ENCODE measurements at places on chromosomes 4 and X.

- DNase-seq, result no peak
These were observed 124.1 kb upstream of the TBL1X start for GRCh38 chrX:9340598-9341290.

DNA sequence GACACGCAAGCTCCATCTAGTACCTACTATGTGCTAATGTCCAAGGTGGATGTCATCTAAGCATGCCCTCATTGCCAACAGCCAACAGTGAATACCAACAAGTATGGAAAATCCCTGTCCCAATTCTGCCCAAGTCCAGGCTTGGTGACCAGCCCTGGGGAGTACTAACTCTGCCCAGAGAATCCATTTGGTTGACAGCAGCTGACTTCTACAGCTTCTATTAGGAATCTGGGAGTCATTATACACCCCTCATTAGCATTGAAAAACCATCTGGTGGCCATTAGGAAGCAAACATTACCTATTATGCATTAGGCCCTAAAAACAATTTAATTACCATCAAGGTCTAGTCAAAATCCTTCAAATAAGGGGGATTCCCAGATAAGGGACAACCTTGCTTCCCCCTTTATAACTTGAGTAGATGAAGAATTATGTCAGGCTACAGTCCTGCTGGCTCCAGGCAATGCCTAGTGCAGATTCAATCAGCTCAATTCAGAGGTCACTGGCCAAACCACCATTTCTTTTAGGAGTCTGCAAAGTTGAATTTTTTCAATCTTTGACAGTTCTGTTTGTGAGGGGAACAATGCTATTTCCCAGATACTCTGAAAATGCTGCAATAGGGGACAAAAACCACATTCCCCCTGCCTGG lies 228.0 kb upstream of the LDB2 start:
- DNase-seq, result no peak

GRCh38 chrX:136210806-136211205 lies 40.4 kb downstream of the MAP7D3 start:
- DNase-seq, result no peak

DNA sequence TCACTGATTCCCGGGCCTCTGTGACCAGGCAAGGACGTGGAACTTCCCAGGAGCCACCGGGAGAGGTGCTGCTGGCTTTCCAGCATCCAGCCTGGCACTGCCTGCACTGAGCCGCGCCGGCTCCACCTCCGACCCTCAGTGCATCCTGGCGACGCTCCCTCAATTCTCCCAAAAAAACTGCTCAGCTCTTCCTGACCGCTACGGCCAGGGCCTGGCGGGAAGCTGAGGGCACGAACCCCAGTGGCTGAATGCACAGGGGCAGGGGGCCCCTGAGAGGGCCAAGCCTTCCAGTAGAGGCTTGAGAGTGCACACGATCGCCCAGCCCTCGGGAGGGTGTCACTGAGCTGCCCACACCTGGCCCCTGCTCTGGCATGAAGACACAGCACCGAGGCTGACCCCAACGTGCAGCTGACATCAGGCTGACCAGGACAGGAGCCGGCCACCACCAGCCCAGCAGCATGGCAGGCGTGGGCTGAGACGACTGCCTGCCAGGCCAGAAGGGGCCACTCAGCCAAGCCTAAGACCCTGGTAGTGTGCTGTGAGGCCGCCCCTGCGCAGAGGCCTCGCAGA lies 6.9 kb downstream of the CTBP1 start:
- no peak for DNase-seq

DNA sequence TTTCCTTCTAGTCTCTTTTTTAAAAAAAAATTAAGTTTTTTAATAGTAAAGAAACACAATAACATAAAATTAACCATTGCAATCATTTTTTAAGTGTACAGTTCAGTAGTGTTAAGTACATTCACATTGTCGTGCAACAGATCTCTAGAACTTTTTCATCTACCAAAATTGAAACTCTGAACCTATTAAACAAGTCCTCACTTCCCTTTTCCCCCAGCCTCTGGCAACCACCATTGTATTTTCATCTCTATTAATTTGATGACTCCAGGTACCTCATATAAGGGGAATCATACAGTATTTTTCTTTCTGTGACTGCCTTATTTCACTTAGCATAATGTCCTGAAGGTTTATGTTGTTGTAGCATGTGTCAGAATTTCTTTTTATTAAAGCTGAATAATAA lies 31.8 kb downstream of the MSL3 start:
- no peak for DNase-seq

DNA sequence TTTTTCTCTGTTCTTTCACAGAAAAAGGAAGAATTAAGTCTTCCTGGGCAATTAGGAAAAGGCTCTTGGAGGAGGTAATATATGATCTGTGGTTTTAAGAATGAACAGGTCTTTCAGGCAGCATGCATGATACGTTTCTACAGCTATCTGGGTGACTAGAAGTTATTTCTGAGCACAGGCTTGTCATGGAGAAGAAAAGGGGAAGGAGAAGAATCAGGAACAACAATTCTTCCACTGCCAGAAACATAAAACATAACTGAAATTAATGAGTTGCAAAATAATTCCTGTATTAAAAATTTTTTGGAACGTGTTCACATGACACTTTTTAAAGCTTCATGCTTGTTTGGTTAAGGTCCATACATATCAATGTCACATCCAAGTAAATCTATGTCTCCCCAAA lies 17.7 kb upstream of the STIM2 start:
- DNase-seq, result no peak

GRCh38 chrX:109481986-109482385 lies at the start of gene GUCY2F:
TSS of gene GUCY2F (minus strand) at chrX:109482086. CDS start at chrX:109475936, 6,150 bp downstream.
- DNase-seq, result no peak

DNA sequence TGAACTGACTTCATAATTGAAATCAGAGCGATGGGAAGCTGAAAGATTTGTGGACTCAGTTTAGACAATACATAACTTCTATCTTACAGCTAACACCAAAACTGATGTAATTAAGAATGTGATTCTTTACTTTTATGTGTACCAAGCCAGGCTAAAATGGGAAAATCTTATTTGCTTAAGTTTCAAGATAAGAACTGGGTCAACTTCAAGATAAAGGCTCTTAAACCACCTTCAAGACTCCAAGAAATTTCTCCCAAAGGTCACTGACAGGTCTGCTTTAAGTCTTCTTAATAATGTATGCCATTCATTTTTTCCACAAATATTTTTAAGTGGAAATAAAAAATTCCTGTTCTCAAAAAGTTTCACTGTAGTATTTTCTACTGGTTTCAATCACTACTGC lies 55.5 kb downstream of the DDX60 start:
- no peak for DNase-seq

DNA sequence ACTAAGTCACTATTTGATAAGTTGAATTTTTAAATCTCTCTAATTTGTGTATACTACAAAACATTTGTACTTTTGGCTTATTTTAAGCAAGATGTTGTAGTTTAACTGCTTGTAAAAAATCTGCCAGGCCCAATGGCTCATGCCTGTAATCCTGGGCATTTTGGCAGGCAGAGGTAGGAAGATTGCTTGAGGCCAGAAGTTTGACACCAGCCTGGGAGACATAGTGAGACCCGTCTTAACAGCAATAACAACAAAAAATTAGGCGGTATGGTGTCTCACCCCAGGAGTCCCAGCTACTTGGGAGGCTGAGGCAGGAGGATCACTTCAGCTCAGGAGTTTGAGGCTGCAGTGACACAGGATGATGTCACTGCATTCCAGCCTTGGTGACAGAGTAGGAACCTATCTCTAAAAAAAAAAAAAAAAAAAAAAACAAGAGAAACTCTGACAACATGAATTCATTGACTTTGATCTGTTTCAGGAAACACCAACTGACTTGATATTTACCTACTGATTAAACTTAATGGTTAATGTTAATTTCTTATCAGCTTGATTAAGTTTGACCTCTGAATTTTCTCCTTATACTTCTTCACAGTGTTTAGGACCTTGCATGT lies 8.9 kb downstream of the FHIP1A start:
- DNase-seq, result no peak

DNA sequence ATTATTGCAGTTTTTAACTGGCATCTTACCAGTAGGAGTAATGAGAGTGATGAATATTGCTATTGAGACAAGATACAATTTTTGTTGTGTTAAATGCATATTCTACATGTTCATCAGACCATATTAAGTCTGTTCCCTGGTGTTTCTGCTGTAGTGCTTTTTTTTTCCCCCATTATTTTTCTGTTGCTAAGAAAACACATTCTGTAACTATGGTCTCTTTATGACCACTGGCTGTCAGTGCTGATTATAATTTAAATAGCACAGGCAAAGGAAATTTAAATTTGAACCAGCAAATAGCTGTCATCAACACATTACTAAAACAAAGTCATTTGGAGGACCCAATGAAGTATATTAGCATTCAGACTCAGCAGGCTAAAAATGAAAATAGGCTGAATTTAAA lies 98.3 kb upstream of the ANKRD50 start:
- DNase-seq, result no peak

DNA sequence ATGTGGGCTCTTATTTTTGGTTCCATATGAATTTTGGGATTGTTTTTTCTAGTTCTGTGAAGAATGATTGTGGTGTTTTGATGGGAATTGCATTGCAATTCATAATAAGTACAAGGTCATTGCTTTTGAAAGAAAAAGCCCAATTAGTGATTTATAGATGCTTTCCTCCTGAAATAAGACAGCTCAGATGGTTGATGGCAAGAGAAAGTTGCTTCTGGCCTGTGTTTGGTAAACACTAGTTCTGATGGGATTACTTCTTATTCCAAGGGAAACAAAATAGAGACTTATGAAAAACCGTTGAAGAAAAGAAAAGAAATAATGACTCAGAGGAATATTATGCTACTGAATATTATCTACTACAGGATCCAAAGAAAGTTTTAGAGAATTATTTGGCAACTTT lies 144.9 kb downstream of the SPANXA1 start:
- DNase-seq, result no peak

GRCh38 chr4:77843628-77844027 lies 19.0 kb upstream of the MRPL1 start:
- DNase-seq, result no peak

- DNase-seq, result no peak
These were observed 142.4 kb downstream of the AMELX start for GRCh38 chrX:11435568-11435967.

DNA sequence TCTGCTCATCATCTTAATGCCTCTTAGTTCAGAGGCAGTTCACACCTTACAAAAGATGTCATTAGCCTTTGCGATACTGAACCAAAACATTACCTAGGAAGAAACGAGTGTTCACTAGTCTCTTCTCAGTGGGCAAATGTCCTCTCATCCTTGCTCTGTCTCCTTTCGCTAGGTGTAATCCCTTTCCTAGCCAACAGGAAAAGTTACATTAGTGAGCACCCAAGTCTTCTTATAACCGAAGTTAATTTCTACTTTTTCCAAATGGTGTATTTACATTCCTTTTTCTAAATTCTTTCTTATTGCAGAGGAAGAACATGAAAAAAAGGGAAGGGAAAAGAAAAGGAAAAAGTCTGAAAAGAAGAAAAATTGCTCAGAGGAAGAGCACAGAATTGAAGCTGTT lies 46.9 kb downstream of the SMIM31 start:
- no peak for DNase-seq
